G401 (cell line): ENCODE measurements at places on chromosomes 5 and 9.

DNA sequence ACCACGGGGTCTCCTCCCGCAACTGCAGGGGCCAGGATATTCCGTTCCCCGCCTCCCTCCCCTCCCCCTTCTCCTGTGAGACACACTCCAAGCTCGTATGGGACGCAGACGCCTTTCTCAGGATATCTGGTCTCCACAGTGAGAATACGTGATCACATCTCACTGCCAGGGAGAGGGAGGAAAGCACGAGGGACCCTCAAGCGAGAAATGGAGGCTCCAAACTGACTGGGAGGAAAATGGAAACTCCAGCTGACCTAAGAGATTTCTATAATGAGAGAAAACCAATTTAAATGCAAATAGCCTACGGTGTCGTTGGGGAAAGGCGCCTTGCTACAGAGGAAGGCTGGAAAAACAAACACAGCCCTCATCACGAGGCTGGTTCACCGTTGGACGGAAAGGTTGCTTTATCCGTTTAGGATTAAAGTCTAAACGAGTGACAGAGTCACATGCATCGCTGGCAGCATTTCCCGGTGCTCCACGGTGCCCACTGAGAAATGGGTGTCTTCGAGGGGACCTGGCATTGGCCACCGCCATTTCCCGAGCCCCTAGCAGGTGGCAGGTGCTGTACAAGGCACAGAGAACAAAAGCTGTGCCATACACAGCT is 116.9 kb upstream of the CPEB4 start:
- no peak for DNase-seq

- no peak for DNase-seq
Measured at GRCh38 chr5:1983919-1984695, 101.4 kb upstream of the IRX4 start.

DNA sequence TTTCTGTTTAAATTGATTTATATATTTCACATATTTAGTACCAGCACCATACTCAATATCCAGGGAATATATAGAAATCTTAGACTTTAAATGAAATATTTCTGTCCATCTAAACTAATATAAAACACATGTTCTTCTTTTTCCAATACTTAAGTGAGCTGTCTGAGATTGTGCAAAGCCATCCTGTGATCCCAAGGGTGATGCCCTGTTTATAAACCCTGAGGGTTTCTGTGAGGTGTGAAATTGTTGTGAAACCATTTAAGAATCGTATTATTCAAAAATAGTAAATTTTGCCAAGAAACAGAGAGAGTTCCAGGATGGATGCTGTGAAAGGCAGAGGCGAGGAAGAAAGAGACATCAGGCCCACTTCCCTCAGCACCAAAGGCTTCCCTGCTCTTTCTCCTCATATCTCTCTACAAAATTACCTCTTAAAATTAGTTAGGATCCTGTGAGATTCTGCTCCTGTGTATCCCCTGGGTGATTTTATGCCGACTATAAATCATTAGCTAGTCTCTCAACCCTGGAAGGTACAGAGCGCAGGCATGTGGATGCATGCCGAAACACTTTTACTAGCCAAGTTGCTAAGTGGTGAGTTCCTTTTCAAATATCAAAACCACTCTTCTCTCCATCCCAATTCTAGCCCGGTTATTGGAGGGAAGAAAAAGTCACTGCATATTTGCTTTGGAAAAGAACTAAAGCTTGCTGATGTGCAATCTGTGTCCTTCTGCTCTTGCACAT is 183.0 kb downstream of the GLIS3 start:
- no peak for DNase-seq

DNA sequence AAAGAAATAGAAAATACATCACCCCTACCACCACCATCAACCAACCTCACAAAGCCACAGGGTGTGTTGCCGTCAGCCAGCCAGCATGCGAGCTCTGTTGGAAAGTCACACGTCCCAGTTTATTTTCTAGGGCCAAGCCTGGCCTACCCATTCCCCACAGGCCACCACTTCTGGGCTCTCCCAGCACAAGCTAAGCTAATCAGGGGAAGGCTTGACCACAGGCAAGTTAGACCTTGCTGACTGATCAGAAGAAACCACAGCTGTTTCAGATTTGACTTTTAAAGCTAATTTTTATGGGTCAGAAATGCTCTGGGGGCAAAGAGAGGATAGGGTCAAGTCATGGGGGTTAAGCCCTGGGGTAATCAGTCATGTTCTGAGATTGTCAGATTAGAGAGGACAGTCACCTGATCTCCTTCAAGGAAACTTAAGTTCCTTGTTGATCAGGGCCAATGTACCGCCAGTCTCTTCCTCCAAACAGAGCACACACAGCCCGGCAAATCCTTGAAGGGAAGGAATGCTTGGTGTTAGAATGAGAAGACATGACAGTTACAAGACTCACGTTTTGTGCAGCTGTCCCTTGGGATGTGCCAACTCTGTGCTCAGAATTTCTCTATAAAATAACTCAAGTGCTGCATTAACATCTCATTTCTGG is 7.6 kb downstream of the SHB start:
- no peak for DNase-seq

- DNase-seq: no peak
Measured at GRCh38 chr5:1729641-1730486, 69.8 kb downstream of the MRPL36 start.

GRCh38 chr9:137960496-137960895 is 82.9 kb downstream of the CACNA1B start:
- DNase-seq: no peak

DNA sequence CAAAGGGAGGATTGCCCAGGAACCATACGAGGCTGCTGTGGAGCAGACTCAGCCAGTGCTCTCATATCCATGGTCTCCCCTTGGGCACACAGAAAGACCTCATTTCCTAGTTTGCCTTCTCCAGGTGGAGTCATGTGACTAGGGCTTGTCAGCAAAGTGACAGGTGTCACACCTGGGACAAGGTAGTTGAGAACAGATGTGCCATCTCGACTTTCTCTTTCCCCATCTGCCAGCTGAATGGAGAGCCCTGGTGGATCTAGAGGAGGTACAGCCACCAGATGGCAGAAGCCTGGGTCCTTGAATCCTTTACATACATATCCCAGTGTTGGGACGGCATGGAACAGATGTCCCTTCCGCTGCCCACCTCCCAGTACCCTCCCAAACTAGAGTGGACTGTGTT is 42.9 kb upstream of the ALDOB start:
- DNase-seq: peak; percentile 34

GRCh38 chr5:134171972-134172371 is 4.8 kb downstream of the SKP1 start:
- no peak for DNase-seq

GRCh38 chr5:51043745-51044144 is 339.5 kb upstream of the ISL1 start:
- DNase-seq: no peak

DNA sequence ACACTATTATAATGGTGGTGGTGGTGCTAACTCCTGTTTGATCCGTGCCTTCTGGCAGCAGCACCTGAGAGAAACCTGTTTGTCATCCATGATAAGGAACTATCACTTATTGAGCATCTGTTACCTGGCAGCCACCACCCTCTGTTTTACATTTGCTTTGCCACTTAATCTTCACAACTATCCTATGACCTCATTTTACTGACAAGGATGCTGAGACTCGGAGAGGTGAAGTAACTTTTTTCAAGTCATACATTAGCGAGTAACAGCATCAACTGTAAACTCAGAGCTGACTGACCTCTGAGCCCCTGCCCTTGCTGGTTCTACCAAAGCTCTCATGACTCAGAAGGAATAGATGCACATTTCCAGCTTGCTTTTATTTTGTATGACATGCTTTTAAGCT is 81.1 kb downstream of the EGFLAM start:
- DNase-seq: no peak

DNA sequence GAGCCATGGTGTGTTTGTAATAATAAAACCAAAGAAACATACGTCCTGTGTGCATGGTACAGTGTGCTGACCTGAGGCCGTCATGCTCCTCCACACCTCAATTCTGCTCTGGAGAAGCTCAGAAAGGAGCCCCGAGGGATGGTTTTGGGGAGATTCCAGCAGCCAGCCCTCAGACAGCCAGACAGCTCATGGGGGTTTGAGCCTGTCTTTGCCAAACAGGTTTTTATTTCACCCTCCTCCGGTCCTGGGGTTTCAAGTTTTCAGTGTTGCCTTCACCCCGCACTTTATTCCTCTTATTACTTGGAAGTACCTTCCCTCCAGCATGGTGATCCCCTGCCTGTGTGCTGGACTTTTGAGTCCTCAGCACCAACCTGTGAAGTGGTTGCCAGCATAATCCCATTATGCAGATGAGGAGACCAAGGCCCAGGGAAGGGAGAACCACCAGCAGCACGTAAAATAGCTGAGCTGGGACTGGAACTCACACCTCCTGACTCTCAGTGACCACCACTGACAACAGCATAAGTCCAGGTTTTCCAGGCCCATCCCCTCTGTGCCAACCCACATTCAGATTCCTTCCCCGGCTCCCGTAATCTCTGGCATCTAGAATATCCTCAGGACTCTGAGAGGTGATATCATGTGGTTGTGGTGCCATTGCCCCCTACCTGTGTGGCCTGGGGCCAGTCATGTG is 35.1 kb downstream of the TGFBI start:
- DNase-seq: no peak

GRCh38 chr5:54868511-54869483 is 116.6 kb downstream of the ESM1 start:
- DNase-seq: no peak

- DNase-seq: no peak
Measured at GRCh38 chr5:32720300-32720699, 9.2 kb downstream of the NPR3 start.

DNA sequence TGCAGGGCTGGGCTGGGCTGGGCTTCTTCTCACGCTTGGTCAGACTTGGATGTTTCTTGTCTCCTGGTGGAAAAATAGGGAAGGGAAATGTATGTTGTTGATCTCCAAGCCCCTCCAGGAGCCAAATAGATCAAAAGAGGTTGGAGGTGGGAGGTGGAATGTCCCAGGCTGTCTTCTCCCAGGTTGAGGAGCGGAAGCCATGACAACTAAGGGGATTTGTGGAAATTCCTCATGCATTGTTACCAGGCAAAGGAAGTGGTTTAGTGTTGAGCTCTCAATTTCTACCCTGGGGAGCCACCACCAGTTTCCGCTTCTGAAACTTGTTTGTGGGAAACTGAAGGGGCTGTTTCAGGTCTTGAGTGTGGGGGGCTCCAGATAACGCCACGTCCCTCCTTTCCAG is 79.0 kb downstream of the SPRY4 start:
- no peak for DNase-seq

- DNase-seq: no peak
Measured at GRCh38 chr5:37792975-37793631, 46.7 kb downstream of the GDNF start.

GRCh38 chr9:68540712-68541535 is at the start of gene TMEM252:
Gene TMEM252 (minus strand): TSS chr9:68540883. CDS start chr9:68540814, 69 bp downstream.
- no peak for DNase-seq

- DNase-seq: no peak
Measured at GRCh38 chr5:61667525-61668218, 335.6 kb downstream of the ZSWIM6 start.

DNA sequence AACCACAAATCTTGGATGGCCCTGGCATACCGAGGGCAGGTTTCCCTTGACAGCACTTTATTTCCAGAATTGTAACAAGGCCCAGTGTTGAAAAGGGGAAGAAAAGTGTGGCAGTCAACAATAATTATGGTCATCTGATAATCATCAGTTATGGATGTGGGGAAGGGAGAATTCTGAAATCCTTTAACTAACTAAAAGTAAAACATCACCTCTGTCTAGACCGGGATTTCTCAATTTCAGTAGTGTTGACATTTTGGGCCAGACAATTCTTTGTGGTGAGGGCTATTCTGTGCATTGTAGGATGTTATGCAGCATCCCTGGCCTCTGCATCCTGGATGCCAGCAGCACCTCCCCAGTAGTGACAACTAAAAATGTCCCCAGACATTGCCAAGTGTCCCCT is 140.4 kb downstream of the PSAT1 start:
- DNase-seq: peak; percentile 38

DNA sequence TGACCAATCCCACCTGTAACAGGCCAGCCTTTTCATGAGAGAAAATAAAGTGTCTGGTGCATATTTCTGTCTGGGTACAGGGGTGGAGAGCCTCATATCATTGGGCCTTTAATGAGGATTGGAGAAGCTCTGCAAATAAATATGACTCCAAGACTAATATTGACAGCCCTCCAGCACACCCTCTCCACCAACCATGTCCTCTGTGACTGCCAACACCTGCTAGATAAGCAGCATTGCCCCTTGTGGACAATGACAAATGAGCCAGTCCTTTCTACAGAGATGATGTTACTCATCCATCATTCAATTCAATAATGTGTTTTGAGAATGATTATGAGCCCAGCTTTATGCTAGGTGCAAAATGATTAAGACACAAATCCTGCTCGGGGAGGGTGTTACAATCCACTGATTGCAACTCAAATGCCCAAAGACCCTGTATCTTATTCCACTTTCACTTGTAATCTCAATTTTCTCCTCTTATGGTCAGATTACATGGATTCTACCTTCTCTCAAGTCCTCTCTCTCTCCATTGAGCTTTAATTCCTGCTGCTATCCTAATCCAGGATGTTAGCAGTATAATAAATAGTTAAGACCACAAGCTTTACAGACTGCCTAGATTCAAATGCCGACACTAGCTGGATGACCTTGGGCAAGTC is 2.1 kb upstream of the GFRA3 start:
- DNase-seq: no peak

DNA sequence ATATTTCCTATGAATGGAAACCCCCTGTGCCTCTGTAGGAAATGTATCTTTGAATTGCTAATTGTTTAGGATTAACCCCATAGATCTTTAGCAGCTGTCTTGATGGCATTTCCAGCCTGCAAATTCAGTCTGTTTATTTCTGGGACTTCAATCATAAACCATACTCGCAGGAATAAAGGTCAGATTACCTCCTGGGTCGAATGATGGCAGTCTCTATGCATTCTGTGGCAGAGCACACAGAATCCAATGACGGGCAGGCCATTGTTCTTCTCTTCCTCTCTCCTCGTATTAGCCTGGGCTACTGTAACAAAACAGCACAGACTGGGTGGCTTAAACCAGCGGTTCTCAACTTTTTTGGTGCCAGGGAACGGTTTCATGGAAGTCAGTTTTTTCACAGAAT is 199.9 kb downstream of the PCSK5 start:
- no peak for DNase-seq

- no peak for DNase-seq
Measured at GRCh38 chr5:40078898-40079575, 600.7 kb upstream of the PTGER4 start.

DNA sequence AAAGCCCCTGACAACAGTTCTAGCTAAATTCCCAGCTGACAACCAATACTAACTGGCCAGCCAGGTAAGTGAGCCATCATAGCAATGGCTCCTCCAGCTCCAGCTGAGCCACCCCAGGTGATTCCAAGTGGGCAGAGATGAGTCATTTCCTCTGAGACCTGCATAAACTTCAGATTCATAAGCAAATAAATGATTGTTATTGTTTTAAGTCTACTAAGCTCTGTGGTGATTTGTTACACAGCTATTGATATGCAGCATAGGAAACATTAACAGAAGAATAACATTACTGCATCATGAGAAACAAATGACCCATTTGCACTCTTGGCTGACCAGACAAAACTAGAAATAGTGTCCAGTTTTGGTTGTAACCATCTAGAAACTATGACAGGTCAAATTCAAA is 60.3 kb downstream of the TTC39B start:
- peak; percentile 9 for DNase-seq
